ENCODE measurements at places on chromosomes 2 and 18.

DNA sequence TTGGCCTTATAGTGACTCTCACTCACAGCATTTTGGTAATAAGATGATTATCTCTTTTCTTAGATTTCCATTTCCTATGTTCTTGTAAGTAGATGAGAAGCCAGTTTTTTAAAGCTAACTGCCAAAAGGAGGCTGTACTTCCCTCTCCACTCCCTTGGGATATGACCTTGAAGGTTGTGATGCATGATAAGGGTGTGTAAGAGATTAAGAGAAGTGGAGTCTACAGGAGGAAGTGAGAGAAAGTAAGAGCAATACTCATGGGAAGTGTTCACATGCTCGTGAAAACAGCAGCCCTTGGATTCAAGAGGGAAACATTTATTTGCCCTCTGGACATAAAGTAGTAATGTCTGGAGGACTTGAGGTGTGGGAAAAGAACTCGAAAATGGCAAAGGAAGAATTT lies 171.5 kb downstream of the EVA1A start:
- DNase-seq, result no peak

- no peak for DNase-seq
Measured at GRCh38 chr2:164696634-164697033, 75.4 kb upstream of the GRB14 start.

GRCh38 chr2:10078001-10078400 lies 2.2 kb downstream of the CYS1 start:
- DNase-seq, result no peak

- DNase-seq, result no peak
Measured at GRCh38 chr18:55762424-55762823, 174.4 kb upstream of the TCF4 start.

DNA sequence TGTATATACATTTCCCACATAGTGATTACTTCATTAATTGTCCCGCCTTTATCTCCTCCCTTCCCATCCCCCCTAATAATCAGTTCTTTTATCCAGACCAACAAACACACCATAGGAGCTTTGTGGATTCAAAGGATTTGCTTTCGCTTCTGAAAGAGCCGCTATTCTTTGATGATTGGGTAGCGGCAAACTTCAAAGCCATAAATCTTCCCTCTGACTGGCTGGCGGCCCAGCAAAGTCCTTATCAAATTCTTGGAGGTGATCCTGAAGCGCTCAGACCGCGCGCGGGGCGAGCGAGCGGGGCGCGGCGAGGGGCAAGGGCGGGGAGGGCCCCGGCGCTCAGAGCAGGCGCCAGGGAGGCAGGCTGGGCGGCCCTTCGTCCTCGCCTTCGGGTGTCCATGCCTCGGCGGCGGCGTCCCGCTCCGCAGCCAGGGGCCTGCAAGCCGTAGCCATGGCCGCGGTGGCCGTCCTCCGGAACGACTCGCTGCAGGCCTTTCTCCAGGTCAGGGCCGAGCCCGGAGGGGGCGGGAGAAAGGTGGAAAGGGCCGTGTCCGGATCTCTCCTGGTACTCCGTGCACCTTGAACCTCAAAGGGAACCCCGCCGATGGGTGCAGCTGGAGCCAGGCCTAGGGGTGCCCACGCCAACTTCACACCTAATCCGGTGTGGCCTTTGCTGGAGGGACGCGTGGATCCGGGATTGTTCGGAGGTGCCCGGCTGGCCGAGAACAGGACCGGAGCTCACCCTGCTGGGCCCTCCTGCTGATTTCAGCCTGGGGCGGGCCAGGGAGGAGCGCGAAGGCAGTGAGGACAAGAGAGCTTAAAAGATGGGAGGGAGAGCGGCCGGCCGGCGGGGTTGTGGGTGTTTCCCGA lies at the start of gene SP5:
SP5 (plus strand) TSS at position 276 of the 870 bp plus-strand sequence; CDS start at position 452, 176 bp downstream.
- peak; percentile 3 for DNase-seq

DNA sequence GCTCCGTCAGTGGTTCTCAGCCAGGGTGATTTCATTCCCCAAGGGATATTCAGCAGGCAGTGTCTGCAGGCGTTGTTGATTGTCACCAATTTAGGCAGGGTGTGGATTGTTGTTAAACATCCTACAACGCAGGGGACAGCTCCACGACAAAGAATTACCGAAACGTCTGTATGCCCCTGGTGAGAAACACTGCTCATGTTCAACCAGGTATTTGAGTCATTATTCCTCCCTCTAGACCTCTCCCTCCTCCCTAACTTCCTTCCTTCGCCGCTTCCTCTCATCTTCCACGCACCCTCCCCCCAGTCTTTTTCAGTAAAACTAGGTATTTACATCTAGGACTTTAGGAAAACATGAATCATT lies 50.8 kb downstream of the NCK2 start:
- DNase-seq, result no peak

- no peak for DNase-seq
Measured at GRCh38 chr18:78596794-78597345, 382.7 kb upstream of the SALL3 start.

- no peak for DNase-seq
Measured at GRCh38 chr18:7596147-7596546, 29.0 kb downstream of the PTPRM start.

DNA sequence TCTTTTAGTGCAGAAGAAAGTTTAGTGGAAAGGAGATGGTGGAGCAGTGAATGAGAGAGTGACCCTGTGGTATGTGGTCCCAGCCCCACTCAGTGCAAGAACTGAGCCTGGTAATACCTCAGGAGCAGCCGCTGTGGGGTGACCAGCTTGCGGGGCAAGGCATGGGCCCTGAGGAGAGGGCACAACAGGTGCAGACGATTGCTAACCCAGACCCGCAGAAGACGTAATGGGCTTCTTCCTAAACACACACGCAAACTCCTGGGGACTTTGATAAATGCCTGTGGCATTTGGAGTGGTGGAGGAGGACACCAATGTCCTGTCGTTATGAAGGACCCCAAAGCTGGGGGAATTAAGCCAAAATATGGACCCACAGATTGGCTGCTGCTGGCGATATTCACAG lies 78.7 kb downstream of the GFPT1 start:
- DNase-seq, result no peak

DNA sequence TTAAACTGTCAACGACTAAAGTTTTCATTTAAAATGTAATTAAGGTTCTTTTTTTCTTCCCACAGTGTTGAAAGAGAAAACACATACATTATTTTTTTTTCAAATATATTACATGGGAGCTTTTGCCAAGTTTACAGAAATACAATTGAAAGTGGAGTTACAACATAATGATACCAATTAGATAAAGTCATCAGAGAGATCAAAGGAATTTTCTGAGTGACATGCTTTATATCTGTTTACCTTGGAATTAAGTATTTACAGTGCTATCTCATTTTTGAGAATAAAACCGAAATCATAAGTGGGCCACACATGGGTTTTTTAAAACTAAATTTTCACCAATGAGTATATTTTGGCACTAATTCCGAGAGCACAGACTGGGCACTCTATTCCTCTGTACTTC lies 165.2 kb downstream of the RAPGEF4 start:
- DNase-seq, result no peak

- no peak for DNase-seq
Measured at GRCh38 chr2:207126724-207127308, 38.9 kb downstream of the KLF7 start.

DNA sequence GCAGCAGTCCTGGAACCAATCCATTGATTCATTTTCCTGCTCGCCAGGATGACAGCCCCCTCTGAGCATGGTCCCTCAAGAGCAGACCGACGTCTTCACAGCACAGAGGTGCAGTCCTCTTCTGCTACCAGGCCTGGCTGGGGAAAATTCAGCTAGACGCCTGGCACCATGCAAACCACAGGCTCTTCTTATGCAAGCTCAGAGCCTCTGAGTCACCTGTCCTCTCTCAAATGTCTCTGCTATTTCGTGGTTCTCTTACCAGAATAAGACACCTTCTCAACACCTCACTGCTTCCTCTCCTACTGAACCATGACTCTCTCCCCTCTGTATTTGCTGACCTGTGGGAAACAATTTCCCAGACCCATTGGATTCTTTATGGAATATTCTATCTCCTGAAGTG lies 79.8 kb upstream of the CYRIA start:
- DNase-seq, result no peak

DNA sequence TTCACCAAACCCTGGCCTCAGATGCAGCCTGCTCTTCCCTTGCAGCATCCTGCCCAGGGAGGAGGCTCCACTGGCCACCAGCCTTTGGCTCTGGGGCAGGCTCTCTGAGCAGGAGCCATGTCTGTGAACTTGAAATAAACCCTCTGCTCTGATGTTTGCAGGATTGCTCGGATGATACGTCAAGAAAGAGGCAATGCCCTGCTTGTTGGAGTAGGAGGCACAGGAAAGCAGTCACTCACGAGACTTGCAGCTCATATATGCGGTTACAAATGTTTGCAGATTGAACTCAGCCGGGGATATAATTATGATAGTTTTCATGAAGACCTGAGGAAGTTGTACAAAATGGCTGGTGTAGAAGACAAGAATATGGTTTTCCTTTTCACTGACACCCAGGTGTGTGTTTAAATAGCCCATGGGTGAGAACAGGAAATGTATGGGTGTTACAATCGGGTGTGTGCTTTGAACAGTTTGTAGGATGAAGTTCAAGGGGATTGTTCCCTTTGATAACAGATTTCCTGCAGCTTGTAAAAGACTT lies 177.9 kb downstream of the DNAH6 start:
- DNase-seq, result no peak

GRCh38 chr2:240502059-240502429 lies 55.7 kb downstream of the ANKMY1 start:
- DNase-seq, result no peak

DNA sequence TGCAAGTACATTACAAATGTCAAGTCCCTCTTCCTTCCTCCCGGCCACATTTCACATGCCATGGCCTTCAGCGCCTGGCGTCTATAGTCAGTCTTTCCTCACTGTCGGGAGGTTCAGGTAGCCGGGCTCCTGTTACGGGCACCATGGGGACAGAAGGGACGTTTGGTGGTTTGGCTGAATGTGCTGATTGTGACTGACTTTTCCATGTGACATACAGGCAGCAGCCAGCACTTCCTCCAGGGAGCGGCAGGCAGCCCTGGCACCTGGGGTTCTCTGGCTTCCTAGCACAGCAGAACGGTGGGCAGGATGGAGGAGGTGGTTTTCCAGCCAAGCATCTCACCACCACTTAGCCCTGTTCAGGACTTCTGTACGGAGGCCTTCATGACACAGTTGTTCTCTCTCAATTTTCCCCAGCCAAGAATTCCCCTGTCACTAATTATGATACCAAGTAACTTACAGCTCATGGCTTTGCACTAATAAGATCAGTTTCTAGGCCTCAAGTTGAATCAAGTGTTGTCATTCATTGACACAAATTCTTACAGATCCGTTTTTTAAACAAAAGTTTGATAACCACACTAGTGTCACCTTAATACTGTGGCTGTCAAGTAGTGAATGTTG lies 83.9 kb upstream of the REV1 start:
- DNase-seq, result no peak

DNA sequence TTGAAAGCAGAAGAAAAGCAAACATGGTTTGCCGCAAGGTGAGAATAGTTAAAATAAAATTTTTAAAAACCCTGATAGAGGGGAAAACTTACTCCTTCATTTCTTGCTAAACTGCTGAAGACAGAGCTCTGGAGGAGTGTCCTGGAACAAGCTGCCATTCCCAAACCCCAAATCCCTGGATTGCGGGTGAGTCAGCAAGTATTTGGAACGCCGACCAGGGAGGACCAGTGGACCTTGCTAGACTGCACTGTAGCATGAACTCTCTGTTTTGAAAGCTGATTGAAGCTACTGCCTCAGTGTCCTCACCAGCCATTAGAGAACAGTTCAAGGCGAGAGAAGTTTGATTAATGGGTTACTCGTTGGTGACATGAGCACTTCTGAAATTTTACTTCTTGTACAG lies 99.4 kb upstream of the RASGRP3 start:
- DNase-seq, result peak; percentile 67

DNA sequence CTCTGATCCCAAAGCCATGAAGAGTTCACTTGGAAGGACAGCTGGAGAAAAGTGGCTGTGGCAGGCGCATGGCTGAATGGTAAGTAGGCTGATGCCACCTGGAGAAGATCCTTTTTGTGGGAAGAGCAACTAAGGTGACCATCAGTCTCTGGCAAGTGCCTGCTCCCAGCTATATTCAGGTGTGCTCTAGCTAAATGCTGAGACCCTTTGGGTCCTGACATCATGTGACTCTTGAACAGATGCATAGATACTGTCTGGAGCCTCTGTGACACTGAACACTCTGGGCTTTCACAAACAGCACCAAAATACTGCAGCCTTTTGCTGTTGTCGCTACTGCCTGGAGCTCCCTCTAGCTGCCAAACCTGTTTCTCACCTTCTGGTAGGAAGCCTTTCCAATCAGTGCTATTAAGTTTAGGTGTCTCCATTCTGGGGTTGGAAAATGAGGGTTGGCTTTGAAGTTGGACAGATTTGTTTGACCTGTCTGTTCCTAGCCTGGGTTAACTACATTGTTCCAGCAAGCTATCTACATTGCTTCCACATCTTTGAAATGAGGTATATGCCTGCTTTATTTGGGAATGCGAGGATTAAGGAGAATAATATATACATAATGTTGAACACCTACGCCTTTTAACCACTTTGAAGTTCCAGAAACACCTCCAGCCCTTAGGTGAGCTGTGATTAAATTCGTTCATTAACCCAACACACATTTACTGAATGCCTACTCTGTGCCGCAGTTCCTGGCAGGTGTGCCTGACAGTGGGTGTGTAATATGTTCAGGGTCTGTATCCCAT lies 3.1 kb downstream of the EGR4 start:
- DNase-seq, result no peak

- no peak for DNase-seq
Measured at GRCh38 chr18:22626771-22627170, 209.1 kb upstream of the CTAGE1 start.

DNA sequence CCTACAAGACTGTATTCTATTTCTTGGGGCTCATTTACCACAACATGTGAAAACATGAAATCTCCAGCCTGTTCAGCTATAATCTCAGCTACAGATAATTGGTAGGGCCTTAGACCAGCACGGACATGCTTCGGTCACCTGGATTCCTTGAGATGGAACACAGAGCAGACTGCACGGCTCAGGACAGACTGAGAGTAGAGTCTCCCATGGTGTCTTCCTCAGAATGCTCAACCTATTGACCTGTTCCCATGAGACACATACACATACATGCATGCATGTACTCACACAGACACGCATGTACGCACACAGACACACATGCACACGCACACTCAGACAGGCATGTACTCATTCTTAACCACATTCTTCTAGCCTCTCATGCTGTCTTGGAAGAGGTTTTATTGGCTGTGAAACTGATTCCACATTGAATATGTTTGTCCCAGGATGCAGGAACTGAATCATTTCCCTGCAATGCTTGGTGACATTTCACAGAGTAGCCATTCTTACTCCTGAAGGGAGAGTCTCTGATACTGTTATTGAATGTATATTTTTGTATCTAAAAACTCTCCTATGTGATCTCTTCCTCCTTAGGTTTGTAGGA lies 23.5 kb upstream of the BZW1 start:
- DNase-seq, result no peak

GRCh38 chr2:190571686-190572085 lies 37.2 kb upstream of the NEMP2 start:
- DNase-seq, result no peak

- DNase-seq, result peak; percentile 52
Measured at GRCh38 chr2:172358691-172359556, 68.5 kb upstream of the ITGA6 start.

Measured in stromal cell of bone marrow (primary cell).